ENCODE measurements at places on chromosomes 12 and 14. TPM values are rescaled to one million over a fixed set of nuclear protein-coding genes. Genes with fewer than 3 reads are reported as not detected.

LYZ gene
- not detected for total RNA-seq

DICER1 gene
- 46.3 TPM for total RNA-seq

COCH gene
- total RNA-seq = 0.65 TPM

TMEM179 gene
- 0.65 TPM for total RNA-seq

MMP17 gene
- 7.2 TPM for total RNA-seq

POLE gene
- 26.5 TPM for total RNA-seq

GNB3 gene
- total RNA-seq = 2.9 TPM

RFX4 gene
- total RNA-seq = not detected

CD69 gene
- total RNA-seq = 1.8 TPM

PTCSC3 gene
- not detected for total RNA-seq

RBP5 gene
- total RNA-seq = not detected

PRICKLE1 gene
- 23.5 TPM for total RNA-seq

FLVCR2 gene
- total RNA-seq = 5.3 TPM

LRRC74A gene
- total RNA-seq = not detected

ASCL1 gene
- total RNA-seq = not detected

KRT5 gene
- total RNA-seq = not detected

CD163 gene
- total RNA-seq = not detected

AQP6 gene
- total RNA-seq = not detected

PLD4 gene
- total RNA-seq = under 0.01 TPM

SOAT2 gene
- not detected for total RNA-seq

TNFAIP2 gene
- 95.0 TPM for total RNA-seq

KMT2D gene
- 68.0 TPM for total RNA-seq

PSMC1 gene
- total RNA-seq = 125 TPM

KRT72 gene
- not detected for total RNA-seq

CCDC196 gene
- not detected for total RNA-seq

MANSC1 gene
- 54.5 TPM for total RNA-seq

POTEM gene
- not detected for total RNA-seq

SERPINA6 gene
- not detected for total RNA-seq

FOXN4 gene
- not detected for total RNA-seq

MDGA2 gene
- total RNA-seq = not detected

SMCO3 gene
- 0.65 TPM for total RNA-seq

SALL2 gene
- 0.98 TPM for total RNA-seq

GPR132 gene
- total RNA-seq = not detected

NACA gene
- 1,082 TPM for total RNA-seq

KANSL2 gene
- 62.1 TPM for total RNA-seq

NRL gene
- total RNA-seq = 1.1 TPM

GPX2 gene
- total RNA-seq = not detected

CAPZA3 gene
- total RNA-seq = not detected

PALS1 gene
- total RNA-seq = 20.6 TPM

KRT6C gene
- total RNA-seq = not detected

All from vein endothelial cell (primary cell).